GM13977 (cell line): ENCODE measurements at places on chromosomes 11 and 22.

DNA sequence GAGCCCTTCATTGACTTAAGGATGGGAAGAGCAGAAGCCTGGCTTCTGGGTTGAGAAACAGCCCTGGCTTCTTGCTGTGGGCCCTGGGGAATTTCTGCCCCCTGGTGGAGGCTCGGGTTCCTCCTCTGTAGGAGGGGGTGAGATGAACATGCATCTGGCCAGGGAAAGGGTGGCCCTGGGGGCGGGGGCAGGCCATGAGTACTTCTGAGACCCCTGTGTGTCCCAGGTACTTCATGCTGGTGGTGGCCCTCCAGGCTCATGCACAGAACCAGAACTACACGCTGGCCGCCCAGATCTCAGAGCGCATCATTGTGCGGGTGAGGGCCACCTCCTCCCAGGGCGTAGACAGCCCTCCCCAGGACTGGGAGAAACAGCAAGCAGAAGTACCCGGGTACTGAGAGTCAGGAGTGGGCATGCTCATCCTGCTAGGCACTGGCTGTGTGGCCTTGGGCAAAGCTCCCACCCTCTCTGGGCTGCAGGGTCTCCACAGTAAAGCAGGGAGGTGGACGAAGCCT lies 15.8 kb downstream of the TMEM258 start:
- DNase-seq = peak; percentile 94

DNA sequence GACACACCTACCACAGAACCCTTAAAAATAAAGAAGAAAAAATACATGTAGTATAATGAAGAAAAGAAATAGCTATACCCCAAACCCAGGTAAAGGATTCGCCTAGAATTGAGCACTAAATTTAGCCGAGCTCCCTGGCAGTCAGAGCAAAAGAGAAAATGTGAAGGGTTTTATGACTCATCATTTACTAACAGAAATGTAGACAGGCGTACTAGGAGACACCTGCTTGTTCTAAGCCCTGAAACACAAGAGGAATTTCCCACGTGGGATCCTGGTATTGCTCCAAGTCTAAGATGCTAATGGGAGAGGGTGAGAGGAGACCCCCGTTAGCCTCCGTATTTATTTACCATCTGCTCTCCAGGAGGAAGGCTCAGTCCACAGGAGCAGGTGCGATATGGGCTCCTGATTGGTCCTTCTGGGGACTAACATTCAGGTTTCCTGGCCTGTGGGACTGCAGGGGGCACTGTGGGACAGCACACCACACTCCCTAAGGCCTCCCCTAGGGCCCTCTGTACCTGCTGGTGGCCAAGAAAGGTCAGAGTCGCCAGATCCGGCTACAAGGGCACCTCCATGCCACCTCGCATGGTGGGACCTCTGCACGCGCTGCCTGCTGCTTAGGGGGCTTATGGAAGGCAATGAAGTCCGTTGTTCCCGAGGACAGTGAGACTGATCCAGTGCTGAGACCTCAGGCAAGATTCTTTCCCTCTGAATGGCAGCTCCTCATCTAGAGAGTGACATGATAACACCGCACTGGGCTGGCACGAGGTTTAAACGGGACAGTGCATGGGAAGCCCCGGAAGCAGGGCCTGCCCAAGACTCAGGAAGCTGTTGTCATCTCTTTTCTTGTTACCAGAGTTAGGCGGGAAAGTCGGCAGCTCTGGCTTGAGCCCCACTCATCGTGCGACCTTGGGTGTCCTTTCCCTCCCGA lies 25.8 kb downstream of the KCNC1 start:
- DNase-seq = peak; percentile 78

DNA sequence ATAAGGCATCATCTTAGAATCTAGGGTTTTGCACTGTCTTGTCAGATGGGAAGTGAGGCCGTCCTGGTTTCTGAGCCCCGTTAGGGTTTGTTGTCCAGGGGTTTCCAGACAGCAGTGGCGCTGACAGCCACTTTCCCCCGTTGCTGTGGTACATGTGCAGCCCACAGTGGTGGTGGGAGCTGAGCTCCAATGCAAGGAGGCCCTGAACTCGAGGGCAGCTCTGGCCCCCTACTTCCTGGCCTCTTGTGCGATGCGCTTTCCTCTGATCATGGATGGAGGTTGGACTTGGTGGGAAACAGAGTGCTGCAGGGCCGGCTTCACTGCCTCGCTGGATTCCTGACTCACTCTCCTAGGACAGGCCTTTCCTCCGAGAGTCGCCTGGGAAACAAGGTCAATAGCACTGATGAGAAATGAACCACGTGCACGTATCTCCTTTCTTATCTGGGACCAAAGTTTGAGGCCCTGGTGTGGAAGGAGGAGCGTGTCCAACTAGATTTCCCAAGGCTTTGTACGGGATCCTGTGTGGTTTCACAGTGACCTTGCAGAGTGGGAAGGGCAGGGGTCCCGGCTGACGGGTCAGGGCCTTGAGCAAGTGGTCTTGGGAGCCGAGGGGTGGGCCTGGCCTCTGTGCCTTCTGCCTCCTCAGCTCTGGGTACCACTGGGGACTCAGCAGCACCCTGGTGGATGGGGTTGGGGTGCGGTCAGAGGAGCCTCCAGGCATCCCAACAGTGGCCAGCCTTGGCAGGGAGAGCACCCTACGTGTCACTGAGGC lies 3.7 kb downstream of the PHRF1 start:
- DNase-seq = no peak

- no peak for DNase-seq
These were observed 5.8 kb downstream of the NRXN2 start for GRCh38 chr11:64717268-64717578.

- no peak for DNase-seq
These were observed 1495.2 kb downstream of the TBC1D22A start for GRCh38 chr22:48257685-48258055.

- no peak for DNase-seq
These were observed 26.4 kb upstream of the ZBTB16 start for GRCh38 chr11:114033066-114033465.

- no peak for DNase-seq
These were observed 10.6 kb upstream of the INSC start for GRCh38 chr11:15104166-15104565.

GRCh38 chr11:74670171-74670570 lies 61.1 kb downstream of the CHRDL2 start:
- DNase-seq = no peak

DNA sequence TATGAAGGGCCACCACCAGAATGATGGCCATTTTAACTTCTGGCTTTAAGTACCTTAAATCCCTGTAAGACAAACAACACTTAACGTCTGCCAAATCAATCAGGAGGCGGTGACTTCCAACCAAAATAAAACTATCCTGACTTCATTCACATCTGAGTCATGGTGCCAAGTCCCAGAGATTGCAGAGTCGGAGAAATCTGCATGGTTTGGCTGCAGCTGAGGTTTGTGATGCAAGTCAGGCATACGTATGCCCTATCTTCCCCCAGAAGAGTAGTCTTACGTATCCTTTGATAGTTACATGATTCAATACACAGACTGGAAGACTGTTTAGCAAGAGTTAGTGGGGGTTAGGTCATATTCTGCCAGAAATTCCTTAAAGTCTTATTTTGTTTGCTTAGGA lies 1.7 kb upstream of the GAB2 start:
- no peak for DNase-seq

DNA sequence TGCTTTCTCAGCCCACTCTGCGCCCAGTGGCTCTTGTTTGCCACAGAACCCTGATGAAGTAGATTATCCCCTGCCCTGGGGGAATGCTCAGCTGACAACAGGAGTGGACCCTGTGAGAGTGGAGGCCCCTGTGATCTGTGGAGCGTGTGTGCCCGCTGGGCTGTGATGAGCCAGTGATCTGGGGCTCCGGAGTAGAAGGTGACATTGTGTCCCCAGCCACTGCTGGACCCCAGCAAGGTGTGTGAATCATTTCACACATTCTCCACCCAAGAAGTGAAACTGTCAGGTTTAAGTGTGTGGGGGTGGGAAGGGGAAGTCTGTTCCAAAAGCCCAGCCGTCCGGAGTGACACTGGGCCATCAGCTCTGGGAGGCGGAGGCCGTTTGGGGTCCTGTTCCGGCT lies 33.1 kb upstream of the GRAMD4 start:
- DNase-seq = peak; percentile 87

DNA sequence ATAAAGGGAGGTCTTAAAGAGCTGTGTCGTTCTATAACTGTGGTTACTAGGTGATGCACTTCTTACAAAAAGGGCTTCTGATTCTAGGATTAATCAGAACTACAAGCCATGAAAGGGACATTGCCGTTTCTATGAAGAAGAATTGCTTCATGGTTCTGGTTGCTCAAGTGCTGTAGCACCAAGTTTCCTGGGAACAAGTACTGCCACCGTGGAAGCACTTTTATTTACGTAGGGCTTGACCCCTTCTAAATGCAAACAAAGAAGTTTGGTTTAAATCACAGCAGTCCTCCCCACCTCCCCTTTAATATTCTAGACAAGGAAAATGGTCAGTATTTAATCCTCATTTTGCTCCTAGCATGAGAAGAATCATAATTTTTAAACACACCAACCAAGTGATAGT lies 9.8 kb downstream of the YAP1 start:
- DNase-seq = no peak

DNA sequence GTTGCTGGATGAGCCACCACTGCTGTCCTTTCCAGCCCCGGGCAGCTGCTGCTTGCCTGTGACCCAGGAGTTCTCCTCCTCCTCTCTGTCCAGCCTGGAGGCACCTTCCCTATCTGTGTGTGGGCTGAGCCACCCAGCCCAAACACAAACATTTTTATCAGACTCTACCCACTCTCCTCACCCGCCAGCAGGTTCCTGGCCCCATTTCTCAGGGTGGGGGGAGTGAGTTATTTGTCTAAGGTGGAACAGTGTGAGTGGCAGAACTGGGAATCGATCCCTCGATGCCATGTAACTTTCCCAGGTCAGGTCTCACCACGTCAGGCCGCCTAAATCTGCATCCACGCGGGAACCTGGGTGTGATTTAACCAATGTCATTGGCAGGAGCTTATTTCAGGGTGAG lies 20.8 kb upstream of the SMIM38 start:
- no peak for DNase-seq

DNA sequence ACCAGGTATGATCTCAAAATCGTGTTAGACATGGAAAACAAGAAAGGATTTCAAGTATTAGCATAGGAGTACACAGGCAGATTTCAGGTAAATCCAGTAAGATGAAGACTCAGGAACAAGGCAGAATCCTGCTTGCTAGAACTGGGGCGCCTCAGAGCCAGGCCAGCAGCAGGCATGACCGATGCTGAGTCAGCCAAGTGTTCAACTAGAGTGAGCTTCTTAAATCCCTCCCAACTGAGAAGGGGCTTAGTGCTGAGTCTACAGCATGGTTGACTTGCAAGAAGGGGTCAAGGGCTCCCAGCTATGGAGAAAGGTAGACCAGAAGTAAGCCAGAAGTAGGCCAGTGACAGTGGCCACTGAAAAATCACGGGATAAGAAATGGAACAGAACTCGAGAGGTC lies 12.4 kb downstream of the GRAP2 start:
- DNase-seq = no peak

DNA sequence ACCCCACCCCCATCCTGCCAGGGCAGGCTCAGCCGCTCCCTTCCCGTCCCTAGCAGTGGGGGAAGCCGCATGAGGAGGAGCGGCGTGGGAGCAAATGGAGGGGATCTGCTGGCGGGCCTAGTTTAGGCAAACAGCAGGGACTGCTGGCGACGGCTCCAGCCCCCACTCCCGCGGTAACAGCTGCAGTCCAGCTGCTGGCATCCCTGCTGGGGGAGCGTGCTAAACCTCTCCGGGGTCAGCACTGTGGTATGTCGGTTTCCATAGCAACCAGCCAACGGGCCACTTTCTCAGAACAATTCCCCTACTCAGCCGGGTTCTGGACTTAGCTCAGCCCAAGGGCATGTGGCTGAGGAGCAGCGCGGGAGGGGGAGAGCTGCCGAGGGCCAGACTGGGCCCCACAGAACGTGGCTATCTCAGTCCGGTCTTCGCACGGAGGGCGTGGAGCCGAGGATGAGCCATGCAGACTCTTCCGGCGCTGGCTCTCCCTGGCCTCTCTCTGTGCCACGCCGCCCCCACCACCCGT lies 98.8 kb downstream of the PKNOX2 start:
- no peak for DNase-seq

- peak; percentile 24 for DNase-seq
These were observed 15.4 kb upstream of the POU2AF2 start for GRCh38 chr11:111230122-111230465.

DNA sequence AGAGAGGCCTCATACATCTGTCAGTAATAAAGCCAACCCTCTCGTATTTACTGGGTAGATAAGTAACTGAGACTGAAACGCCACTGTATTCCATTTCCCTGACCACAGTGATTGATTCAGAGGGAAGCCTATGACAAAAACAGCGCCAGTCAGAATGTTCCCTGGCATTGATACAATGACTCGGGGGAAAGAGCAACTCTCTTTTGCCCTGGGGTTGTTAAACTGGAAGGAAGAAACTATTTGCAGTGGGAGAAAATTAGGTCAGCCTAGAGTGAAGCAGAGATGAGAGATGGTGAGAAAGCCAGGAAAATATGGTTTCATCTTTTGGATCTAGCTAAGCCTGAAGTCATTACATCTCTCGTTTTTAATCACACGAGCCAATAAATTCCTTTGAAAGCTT lies 48.6 kb upstream of the RBFOX2 start:
- DNase-seq = no peak
